ENCODE measurements at places on chromosomes 5 and 9.
A peak's percentile ranks its signal among the peaks of the same experiment; 100 is the strongest.

DNA sequence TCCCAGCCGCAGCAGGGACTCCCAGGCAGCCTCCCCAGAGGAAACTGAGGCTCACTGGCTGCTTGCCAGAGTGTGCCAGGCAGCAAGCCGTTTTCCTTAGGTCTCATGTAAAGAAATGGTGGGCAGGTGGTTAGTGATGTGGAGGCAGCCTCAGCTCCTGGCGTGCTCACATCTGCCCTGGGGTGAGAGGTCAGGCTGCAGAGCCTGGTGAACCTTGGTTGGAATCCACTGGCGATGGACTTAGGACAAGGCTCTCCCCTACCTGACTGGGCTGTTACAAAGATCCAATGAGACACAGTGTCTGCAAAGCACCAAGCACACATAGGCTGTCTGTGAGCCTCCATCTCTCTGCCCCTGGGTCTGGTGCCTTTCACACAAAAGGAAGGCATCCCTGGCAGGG is 30.9 kb downstream of the LHX6 start:
- DNase-seq: no peak

- peak; percentile 83 for DNase-seq
Observed at GRCh38 chr9:131502781-131503625, at the start of gene POMT1. POMT1 (plus strand) TSS chr9:131502918; CDS start chr9:131504219, 1,301 bp downstream.

DNA sequence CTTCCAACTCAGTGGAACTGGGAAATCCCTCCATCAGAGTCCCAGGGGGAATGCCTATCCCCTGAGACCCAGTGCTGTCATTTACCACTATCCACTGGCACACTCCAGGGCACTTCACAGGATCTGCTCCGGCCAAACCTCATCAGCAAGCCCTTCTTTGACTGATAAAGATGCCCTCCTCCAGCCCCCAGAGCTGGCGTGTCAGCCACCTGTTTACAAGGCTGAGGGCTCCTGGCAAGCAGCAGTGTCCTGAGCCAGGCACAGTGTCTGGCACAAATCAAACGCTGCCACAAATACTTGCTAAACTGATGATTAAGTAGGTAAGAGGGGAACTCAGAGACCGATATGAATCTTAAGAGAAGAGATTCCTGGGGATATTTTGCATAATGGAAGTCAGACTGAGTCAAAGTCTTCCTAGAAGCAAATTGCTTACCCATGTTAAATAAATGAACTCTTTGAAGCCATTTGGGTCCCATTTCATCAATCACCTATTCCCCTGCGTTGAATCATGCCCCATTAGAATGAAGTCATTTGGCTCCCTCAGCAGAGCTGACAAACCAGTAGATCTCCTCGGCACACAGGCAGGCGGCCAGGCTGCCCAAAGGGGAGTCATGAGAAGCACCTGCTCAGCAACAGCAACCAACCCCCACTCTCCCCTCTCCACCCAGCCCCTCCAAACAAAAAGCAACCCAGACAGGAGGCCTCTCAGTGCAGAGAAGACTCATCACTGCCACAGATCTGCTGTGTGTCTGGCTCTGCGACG is 97.4 kb downstream of the CDK5RAP2 start:
- DNase-seq: no peak

DNA sequence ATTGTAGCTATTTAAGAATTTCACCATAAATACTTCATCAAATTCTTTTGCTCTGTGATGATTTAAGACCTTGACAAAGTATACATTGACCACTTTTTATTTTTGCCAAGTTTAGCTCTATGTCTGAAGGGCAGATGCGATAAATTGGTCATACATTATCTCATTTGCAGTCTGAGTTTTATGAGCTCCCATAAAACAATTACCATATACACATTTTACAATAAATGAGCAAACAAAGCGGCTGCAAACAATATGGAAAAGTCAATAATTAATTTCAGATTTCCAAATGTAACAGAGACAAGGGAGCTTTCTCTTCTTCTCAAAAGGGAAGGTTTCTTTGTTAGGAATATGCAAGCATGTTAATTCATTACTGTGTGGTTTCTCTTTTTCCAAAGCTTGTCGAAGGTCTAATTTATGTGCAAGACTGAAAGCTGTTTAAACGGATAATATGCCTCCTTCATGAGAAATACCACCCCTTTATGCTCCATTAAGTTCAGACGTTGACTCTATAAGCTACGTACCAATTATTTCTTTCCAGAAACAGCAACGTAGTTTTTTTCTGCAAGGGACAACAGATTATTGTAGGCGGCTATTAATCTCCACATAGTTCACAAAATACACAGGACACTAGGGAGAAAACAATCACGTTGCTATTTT is 7.0 kb upstream of the IZUMO3 start:
- no peak for DNase-seq

GRCh38 chr5:93915142-93915553 is 173.7 kb upstream of the POU5F2 start:
- no peak for DNase-seq

GRCh38 chr9:12798066-12798770 is 23.4 kb downstream of the LURAP1L start:
- DNase-seq: no peak

- no peak for DNase-seq
Observed at GRCh38 chr5:76705574-76705973, 10.4 kb upstream of the F2R start.

- DNase-seq: no peak
Observed at GRCh38 chr9:137506702-137507171, 43.5 kb downstream of the PNPLA7 start.
